ENCODE measurements at places on chromosomes 4 and X. TPM values are rescaled to one million over a fixed set of nuclear protein-coding genes. Genes with fewer than 3 reads are reported as not detected.

ZFP92 gene
- total RNA-seq: 1.2 TPM

DNA sequence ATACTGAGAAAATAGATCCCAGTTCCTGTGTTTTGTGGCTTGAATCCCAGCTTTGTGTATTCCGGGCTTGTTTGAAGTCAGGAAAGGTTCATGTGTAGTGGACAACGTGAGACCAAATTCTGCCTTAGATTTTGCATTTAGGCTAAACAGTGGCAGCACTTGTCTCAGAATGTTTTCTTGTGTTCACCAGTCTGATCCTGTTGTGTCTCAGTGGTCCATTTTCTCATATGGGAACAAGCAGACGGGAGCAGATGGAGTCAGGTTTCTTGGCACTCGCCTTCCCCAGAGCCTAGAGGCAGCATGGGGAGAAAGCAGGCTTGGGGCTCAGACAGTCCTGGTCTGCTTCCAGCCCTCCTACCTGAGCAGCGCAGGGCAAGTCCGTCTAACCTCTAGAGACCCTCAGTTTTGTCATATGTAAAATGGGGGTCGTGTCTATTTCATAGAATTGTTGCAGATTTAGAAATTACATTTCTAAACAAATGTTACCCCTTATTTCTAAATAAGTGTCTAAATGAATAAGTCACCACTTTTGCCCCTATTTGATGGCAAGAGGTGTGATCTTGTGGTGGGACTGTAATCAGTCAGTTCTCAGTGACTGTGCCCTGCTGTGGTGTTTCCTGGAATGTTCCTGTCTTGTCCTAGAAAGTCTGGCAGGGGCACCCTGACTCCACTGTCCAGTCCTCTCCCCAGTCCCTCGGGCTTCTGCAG is 28.3 kb upstream of the MSANTD1 start:
- no peak for DNase-seq

DNA sequence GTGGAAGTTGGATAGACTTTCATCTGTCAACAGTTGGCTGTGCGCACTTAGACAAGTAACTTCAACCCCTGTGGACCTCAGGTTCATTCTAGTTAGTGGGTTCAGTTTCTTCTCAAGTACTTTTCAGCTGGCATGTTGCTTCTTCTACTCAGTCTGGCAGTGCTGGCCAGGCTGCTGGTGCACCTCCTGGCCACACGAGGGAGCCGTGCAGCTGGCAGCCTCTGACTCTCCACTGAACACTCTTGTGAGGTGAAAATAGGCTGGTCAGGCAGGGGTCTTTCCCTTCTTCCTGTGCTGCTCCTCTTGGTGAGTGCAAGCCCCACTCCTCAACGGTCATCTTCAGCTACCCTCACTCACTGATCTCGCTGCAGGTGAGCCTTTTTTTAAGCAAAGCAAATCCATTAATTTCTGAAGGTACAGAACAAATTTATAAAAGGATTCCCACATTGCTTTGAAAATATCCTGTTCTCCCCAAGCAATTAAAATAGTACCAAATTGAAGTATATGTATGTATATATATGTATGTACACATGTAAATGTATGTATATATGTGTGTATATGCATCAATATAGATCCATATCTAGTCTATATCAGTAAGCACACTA is 30.6 kb downstream of the LONRF3 start:
- no peak for DNase-seq

DNA sequence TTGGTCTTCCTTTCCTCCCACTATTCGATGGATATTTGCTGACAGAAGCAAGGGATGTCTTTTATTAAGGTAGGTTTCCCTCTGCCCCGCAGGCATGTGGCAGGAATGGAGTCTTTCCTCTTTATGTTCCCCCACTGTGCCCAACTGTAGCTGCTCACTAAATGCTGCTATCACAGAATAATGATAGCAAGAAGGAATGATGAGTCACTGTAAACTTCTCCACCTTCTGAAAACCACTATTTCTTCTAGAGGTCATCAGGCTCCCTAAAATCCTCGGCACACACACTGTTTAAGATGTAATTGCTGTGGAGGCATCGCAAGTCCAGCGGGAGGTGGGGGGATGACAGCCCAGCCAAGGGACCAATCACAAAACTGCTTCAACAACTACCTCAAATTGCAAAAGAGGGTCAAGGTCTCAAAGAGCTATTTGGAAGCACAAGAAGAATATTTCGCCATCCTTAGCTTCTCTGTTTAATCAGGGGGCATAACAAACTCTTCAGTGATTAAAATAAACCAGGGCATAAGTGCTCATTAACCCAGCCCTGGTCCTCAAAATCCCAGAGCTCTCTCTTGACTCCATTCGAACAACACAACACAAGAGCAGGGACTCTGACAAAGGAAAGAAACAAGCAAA is 13.9 kb downstream of the QDPR start:
- DNase-seq: no peak

DNA sequence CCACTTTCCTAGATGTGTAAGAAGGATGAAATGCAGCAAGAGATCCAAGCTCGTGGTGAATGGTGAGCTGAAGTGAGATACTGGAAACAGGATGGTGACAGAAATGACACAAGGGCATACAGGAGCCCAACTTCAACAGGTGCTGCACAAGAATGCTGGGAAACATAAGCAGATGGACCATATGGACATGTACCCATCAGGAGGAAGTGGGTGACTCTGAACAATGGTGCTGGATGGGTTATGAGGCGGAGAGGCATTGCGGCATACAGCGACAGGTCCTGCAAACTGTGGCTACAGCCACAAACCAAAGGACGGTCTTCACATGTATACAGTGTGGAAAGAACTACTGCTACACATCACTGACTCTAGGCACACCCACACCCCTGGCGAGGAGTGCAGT is 265.7 kb downstream of the CAMK2D start:
- no peak for DNase-seq

Data from thoracic aorta (tissue), 2 donors.